ENCODE measurements at places on chromosomes 12 and 14.
A peak's percentile ranks its signal among the peaks of the same experiment; 100 is the strongest.

DNA sequence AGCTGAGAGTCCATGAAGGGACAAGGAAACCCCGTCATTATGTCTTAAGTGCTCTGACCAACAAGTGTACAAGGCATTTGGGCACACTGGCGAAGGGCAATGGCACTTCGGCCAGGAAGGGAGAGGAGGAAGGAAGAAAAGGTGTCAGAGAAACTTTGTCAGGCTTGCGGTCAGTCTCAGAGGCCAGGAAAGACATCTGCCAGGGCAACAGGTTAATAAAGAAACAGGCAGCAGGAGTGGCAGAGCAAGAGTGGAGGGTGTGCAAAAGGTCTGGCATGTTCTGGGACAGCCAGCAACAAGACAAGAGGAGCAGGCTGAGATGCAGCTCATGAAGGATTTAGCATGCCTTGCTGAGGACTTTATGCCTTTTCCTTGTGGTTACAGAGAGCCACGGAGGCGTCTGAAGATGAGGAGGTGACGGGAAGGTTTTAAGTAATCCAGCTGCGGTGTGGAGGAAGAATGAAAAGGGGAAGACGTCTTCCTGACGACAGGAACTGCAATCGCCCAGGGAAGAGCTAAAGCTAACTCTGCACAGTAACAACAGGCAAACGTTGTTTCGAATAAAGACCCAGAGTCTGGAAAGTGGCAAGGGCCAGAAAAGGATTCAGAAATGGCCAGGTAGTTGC, 13.1 kb downstream of the APPL2 start:
- no peak for DNase-seq

GRCh38 chr14:72714094-72714493, 179.8 kb downstream of the DPF3 start:
- no peak for DNase-seq

DNA sequence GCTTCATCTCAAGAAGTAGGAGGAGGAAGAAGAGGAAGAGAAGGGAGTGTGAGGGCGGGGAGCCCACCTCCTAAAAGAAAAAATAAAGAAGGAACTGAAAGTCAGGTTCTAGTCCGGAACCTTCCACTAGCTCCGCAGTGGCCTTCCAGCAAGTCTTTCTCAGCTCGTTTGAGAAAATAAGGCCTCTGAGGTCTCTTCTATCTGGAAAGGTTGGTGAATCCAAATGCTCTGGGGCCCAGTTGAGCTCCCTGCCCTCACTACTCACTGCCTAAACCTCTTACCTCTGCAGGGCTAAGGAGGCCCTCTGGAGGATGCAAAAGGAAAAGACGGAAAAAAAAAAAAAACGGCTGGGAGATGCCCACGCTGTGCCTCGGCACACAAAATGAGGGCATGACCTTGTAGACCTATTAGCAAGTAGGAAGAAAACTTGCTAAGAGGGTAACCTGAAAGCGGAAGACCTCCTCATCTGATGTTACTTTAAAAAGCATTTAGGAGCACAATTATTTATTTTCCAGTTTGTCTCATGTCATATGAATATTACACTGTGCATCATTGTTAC, 35.9 kb downstream of the FBLN5 start:
- DNase-seq: peak; percentile 58

DNA sequence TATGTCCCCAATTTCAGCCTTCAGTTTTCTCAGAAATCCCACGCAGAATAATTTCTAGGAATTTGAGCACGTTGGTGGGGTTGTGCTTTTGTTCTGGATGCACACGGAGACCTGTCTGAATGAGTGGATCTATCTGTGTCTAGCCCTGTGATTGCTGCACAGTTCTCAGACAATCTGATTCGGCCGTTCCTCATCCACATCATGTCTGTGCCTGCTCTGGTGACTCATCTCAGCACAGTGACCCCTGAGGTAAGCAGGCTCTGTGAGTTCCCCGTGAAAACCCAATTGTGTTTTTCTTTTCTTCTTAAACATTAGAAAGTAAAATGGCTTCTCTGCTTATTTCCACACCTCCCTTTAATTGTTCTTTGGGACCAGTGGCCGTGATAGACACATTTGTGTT, 20.2 kb downstream of the UBE3B start:
- DNase-seq: no peak

DNA sequence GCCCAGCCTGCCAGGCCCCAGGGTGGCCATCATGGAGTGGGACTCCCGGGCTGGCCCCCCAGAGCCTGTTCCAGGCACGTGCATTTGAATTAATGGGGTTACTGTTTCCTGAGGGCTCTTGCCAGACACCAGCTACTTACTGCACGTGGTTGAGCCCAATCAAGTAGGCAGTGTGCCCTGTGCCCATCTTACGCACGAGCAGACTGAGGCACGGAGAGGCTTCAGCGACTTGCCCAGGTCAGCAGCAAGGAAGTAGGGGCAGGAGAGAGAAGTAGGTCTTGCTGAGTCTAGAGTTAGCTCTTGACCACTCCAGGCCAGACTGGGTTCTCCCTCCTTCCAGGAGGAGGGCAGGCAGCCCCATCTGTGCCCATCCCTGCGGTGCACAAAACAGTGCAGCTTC, 67.7 kb downstream of the DIO3 start:
- DNase-seq: no peak

- DNase-seq: no peak
These were observed 1.7 kb downstream of the C14orf132 start for GRCh38 chr14:96040828-96041371.

DNA sequence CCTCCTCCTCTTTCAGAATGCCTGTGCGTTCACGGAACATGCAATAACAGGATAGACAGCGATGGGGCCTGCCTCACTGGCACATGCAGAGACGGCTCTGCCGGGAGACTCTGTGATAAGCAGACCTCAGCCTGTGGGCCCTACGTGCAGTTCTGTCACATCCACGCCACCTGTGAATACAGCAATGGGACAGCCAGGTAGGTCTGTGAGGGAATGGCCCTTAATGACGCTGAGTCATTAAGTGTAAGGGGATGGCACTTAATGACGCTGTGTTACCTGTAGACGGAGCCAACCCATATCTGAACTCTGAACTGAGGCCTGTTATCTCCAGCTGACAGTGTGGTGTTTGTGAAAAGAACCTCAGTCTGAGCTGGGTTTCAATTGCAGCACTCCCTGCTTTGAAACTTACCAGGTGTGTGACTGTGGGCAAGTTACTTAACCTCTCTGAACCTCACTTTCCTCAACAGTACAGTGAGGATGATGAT, 86.9 kb downstream of the STAB2 start:
- no peak for DNase-seq

DNA sequence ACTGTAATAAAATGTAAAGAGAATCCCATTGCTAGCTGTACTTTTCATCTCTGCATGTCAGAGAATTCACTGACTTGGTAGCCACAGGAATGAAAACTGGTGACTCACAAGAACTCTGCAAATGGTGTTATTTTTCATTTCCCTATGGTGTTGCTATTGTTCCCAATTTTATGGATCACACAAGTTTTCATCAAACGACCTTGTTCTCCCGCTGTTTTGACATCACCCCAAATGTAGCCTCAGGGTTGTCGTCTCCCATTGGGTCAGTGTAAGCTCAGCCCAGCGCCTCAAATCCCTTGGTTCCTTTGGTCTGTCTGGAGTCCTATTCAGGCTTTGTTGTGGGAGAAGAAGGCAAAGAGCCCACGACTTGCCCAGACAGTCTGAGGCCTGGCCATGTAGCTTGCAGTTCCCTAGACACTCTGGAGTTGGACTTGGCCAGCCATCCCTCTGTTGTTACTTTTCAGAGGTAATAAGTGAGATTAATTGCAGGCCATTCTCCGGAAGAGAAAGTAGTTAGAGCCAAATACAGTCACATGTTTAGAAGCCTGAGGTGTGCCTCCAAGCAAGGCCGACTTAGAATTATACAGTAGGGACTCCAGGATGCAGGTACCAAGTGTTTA, 159.2 kb downstream of the TGFB3 start:
- DNase-seq: peak; percentile 70

GRCh38 chr12:32272465-32272864, 126.9 kb upstream of the FGD4 start:
- DNase-seq: no peak

- DNase-seq: no peak
These were observed 113.3 kb upstream of the FSCB start for GRCh38 chr14:44620121-44621019.

GRCh38 chr14:84074626-84075025, 1455.3 kb upstream of the FLRT2 start:
- no peak for DNase-seq

DNA sequence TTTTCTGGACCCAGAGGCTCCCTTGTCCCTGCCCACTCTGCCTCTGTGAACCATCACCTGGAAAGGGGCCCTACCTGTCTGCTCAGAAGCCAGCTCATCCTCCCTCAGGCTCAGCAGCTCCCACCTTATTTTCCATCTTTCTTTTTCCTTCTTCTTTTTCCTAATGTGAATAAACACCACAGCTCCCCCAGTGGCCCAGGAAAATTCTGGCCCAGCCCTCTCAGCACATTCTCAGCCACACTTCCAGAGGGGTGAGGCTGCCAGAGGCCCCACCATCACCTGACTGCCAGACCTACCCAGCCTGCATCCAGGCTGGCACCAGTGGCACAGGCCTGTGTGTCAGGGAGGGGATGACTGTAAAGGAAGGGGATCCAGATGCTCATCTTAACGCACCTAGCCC, 23.0 kb downstream of the ZFHX2 start:
- no peak for DNase-seq

DNA sequence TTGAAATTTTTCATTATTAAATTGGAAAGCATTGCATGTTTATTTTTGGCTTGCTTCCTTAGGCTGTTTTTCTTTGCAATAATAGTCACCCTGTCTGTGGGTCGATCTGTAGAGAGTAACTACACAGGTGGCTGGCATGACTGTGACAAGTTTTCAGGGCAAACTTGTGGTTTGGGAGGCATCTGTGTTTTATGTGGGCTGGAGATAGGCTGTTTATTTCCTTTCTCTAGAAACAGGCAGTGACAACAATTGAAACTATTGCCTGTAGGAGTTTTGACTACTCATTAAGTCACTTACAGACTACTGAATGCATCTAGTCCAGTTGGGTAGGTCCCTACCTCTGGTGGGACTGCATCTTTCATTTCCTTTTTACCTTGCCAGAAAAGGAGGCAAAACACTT, 155.6 kb downstream of the DYRK2 start:
- DNase-seq: no peak

GRCh38 chr14:71346685-71347084, 439.4 kb downstream of the PCNX1 start:
- DNase-seq: no peak

GRCh38 chr12:47135578-47135977, 55.8 kb upstream of the AMIGO2 start:
- no peak for DNase-seq

DNA sequence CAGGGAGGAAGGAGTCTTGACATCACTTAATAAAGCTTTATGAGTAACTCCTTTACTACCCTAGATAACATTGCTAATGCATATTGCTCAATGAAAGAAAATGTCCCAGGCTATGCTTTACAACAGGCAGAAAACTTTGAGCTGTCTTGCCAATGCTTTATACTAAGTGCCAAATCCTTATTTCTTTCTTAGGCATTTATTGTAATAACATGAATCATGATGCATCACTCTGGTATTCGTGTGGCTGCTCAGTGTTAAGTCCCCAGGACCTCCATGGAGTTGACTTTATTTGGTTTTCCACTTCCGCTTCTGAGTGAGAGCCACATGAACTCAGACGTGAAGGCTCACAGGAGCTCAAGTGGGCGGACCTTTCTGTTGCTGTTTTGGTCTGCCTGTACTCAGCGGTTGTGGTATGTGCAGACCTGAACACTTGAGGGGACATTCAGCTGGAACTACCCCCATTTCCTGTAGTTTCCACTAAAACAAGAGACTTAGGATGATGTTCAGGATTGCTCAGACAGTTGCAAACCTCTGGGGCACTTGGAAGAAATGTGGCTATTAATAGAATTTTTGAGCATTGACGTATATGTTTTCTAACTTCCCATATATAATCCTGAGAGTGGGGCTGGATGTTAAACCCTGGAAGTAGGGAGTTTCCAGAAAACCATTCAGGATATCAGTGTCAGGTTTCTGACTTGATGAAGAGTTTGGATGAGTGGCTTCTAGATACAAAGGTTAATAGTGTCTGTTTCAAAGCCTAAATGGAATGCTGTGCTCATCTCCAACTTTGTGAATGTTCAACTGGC, 258.6 kb downstream of the MSRB3 start:
- peak; percentile 92 for DNase-seq

DNA sequence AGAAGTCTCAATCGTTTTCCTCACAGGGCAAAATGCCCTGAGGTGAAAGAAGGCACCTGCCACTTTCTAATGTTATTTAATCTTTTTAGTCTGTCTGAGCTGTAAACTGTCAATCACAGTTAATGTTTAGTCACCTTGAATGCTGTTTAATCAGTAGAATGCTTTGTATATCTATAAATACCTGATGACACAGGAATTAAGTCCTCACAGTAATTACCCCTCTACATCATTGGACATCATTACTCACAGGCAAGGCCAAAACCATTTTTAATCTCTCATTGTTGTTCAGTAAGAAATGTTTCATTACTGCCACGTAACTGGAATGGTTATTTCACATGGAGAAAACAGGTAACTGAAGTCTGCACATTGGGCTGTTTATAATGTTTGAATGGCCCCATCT, 178.8 kb downstream of the EXOC5 start:
- no peak for DNase-seq

DNA sequence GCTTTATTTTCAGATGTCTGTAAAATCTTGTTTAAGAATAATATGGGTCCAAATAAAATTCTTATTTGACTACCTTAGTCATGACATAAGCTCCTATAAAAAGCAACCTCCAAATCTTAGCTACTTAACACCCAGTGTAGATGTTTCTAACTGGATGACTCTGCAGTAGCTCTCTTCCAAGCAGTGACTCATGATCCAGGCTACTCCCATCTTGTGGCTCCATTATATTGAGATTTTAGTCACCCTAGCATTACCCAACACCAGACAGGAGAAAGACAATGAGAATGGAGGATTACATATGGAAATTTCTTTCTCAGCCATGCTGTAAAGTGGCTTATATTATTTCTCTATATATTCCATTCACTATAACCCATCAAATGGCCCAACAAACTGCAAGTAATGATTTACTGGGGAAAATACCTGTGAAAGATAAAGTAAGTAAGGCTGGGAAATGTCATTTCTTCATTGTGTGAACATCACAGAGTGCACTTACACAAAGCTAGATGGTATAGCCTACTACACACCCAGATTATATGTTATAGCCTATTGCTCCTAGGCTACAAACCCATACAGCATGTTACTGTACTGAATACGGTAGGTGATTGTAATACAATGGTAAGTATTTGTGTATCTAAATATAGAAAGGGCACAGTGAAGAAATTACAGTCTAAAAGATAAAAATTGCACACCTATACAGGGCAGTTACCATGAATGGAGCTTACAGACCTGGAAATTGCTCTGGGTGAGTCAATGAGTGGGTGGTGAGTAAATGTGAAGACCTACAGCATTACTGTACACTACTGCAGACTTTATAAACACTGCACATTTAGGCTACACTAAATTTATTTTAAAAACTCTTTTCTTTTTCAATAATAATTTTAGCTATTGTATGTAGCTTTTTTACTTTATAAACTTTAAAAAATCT, 163.2 kb downstream of the DYRK2 start:
- peak; percentile 29 for DNase-seq

All from AG20443 (cell line).